ENCODE measurements at places on chromosomes 5 and 9. TPM values are rescaled to one million over a fixed set of nuclear protein-coding genes. Genes with fewer than 3 reads are reported as not detected.

DNA sequence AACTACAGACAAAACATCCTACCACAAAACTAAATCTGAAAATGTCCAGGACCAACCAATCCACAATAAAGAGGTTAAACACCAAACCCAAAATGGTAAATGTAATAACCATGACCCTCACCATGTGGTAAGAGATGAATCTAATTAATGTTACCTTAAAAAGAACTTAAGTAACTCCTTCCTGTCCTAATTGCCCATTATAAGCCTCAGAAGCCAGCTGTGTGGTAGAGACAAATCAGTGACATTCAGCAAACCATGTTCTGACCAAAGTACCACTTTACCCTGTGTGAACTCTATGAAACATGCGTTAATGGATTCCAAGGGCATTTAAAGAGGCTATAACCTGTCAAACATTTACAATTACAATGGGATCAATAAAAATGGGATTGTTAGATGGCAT lies 25.0 kb downstream of the LPAR1 start:
- no peak for DNase-seq

DNA sequence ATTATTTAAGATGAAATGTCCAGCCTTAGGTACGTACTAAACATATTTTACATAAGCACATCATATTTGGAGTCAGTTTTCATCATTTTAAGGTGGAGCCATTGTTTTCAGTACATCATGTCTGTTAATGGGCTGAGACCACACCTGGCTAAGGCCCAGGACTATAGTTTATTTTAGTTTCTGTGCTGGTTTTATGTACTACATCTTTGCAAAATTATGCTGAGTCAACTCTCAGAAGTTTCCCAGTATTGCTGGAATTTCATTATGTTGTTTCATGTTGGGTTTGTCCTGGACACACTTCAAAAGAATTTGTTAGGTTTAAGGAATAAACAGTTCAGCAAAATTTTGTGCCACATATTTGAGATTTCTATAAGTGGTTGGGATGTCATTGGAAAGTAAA lies 171.2 kb downstream of the CCDC171 start:
- no peak for DNase-seq

DNA sequence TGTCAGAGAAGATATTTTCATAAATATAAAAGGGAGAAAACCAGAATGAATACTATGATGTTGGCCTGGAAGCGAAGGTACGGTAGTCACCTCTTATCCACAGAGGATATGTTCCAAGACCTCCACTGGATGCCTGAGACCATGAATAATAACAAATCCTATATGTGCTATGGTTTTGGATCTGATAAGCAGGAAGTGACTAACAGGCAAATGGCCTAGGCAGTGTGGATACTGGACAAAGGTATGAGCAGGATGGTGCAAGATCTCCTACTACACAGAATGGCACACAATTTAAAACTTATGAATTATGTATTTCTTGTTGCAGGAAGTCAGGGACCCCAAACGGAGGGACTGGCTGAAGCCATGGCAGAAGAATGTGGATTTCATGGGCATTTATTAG lies 48.2 kb downstream of the ADAMTS12 start:
- no peak for DNase-seq

DNA sequence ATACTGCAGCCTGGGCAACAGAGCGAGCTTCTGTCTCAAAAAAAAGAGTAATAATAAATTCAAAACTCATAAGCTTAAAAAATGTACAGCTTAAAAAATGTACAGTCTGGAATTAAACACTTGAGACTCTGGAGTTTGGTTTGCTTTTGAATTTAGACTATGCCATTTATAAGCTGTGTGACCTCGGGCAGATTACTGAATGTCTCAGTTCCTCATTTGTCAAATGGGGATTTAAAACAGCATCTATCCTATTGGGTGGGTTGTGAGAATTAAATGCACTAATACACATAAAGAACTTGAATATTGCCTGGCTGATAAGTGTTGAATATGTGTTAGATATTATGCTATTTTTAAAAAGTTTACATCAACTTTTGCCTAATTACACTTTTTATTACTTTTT lies 98.4 kb downstream of the SCAMP1 start:
- no peak for DNase-seq

DNA sequence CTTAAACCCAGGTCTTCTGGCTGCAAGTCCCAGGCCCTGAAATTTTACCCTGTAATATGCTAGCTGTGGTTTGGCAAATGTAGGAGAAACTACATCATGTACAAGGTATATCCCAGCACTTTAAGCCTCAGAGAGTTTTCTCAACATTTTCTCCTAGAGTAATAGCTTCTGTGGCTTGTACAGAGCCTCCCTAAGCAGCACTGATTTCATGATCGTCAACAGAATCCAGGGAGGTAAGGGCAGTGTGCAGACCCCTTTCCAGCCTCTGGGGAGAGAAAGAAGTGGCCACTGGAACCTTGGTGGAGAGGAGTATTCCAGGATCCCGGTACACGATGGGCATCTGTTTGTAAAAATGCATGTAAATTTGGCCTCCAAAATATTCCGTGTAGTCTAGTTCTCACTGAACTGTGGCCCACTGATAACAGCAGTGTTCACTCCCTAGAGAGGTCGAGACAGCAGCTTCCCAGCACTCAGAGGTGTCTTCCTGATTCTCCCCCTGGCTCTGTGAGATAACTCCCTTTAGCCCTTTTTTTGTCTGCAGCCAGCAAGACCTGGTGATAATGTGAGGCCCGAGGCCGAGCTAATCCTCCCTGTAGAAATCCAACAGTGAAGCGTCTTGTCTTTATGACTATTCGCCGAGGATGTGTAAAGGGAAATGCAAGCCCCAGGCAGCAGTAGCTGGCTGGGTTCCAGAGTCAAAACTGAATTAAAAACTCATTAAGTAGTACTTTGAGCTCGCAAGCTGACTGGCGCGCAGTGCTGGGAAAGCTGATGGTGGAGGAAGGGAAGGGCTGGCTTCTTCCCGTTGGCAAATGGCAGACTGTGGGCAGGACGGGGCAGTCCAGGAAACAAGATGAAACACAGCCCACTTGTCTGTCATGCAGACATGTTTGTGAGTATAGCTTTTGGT lies 59.0 kb downstream of the MAP1B start:
- peak; percentile 31 for DNase-seq

- no peak for DNase-seq
Observed at GRCh38 chr9:123228967-123229366, 39.4 kb downstream of the STRBP start.

DNA sequence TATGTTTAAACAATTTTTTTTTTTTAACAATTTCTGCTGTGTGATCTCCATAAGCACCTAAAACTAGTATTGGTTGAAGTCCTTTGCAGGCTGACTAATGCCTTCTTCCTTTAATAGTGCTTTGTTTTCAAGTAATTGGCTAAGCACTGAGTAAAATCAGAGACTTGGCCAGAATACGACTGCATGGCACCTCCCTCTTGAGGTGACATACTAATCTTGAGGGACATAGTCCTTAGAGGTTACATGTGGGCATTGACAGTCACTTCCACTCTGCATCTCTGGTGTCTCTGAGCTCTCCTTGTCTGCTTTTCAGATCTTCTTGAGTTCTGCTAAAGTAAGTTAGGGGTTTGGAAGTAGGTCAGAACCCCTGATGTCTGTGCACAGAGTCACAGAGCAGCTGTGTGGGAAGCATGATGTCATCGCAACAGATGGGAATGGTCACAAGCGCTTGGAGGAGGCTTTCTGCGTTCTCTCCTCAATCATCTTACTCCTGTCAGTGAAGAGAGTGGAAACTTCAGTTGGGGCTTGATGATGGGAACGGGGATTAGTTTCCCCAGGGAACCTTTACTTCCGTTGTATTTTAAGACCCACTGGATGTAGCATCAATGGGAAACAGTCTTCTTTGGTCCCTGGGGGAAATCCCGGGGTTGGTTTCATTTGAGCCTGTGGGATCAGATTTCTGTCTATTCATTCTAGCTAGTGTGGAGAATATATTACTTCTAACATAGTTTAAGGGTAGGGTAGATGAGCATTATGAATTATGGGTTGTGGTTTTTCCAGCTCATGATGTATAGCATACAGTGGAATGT lies 136.9 kb downstream of the ARHGAP26 start:
- no peak for DNase-seq

- DNase-seq = no peak
Observed at GRCh38 chr5:172497591-172498255, 43.4 kb upstream of the SH3PXD2B start.

DNA sequence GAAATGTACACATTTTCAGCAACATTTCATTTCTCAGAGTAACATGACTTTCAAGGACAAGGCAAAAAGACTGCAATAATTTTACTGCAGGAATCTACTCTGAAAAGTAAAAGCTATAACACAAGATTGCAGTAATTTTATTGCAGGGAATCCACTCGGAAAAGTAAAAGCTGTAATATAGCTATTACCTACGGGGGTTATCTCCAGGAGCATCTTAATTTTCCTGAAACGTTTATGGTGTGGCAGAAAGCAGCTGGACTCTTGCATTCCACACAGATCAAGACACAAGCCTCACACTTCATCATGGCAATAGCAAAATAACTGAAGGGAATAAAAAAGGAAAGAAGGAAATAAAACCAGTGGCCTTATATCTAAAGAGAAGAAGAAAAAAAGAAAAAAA lies 171.2 kb downstream of the TSSK1B start:
- DNase-seq = no peak

LECT2 gene
- 2.1 TPM for polyA plus RNA-seq

OR1J2 gene
- polyA plus RNA-seq = not detected

RC3H2 gene
- 40.5 TPM for polyA plus RNA-seq
